ENCODE measurements at places on chromosomes 16 and 17. TPM values are rescaled to one million over a fixed set of nuclear protein-coding genes. Genes with fewer than 3 reads are reported as not detected.

GRCh38 chr17:64418506-64419339 lies 28.1 kb upstream of the PECAM1 start:
- no peak for DNase-seq

- no peak for DNase-seq
These were observed 9.1 kb downstream of the CA4 start for GRCh38 chr17:60158751-60159478.

DHX8 gene
- total RNA-seq = 50.1 TPM

- DNase-seq = no peak
These were observed 19.3 kb upstream of the MNT start for GRCh38 chr17:2420176-2420575.

DNA sequence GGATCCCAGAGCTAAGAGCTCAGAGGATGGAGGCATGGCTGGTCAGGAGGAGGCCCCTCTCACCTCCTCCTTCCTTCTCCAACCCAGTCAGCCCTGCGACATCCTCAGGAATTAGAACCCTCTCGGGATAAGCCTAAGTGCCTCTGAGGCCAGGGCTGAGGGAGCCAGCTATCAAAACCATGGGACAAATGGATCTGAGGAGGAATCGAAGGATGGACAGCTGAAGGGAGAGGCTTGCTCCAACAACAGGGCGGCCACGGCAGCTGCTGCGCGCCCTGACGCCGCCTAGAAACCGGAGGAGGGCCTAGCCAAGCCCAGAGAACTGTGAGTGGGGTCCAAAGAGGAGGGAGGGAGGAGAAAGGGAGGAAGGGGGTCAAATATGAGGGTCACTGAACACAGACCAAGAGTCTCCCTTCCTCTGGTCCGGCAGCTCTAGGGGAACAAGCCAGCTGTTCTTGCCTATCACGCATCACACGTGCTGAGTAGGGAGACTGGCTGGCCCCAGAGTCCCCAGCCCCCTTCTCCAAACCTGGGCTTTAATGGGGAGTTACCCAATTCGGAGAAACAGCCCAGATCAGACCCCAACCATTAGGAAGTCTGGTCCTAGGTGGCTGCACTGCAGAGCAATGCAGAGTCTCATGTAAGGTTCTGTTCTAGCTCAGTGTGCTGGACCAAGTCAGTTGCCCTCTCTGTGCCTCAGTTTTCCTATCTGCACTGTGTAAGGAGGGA lies 5.9 kb upstream of the HOXB13 start:
- no peak for DNase-seq

DNA sequence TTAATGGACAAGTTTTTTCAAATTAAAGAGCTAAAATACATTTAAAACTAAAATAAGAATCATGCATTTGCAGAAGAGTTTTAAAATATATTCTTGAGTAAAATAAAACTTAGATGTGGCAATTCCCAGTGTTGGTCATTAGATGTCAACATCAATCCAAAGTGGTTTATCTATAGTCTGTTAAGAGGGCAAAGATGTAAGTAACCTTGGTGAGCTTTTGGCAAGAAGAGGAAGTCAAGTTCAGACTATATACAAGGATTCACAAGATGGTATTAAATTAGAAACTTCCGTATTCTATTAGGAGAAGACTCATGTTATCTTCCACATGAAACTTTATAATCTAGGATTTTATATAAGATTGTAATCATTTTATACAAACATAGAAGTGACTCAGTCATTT lies 73.1 kb downstream of the CEP95 start:
- DNase-seq = no peak

- DNase-seq = no peak
These were observed 8.7 kb upstream of the UBE2G1 start for GRCh38 chr17:4375039-4375748.

EXOC3L1 gene
- 0.86 TPM for total RNA-seq

DNA sequence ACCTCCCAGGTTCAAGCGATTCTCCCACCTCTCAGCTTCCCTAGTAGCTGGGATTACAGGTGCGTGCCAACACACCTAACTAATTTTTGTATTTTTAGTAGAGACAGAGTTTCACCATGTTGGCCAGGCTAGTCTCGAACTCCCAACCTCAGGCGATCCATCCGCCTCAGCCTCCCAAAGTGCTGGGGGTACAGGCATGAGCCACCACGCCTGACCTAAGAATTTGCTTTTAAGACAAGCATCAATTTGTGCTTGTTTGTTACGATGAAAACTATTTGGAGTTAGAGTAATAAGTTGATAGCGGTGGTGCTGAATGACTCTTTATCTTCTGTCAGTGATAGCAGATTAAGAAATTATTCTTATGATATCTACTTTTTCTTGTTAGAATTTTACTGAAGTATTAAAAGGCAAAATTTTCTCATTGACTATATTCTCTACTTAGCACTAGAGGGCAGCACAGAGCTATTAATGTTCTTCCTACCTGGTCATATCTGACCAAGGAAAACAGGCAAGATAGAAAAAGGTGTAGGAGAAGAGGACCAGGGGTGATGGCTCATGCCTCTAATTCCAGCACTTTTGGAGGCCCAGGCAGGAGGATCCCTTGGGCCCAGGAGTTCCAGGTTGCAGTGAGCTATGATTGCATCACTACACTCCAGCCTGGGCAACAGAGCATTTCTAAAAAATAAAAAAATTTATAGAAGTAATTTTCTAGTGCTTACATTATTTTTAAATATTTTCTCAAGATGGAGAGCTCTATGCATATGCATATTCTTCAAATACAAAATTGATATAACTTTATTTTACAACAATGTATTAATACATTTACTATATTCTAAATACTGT lies 24.5 kb downstream of the STXBP4 start:
- DNase-seq = no peak

DNA sequence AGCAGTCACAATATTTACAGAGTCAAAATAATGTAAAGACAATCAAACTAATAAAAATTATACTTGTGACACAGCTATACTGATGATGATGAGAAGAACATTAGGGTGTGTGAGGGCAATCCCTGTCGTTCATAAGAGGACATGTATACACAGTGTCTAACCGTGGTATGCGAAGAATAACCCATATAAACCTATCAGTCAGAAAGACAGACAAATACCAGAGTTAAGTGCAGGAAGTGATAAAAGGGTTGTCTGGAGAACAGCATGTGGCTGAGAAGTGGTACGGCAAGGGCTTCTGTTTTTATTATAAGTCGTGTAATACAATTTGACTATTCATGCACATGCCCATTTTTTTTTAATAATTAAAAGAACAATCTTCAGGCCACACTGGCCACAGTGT lies 46.7 kb downstream of the LMF1 start:
- no peak for DNase-seq

ERI2 gene
- total RNA-seq = 27.7 TPM

- no peak for DNase-seq
These were observed 108.0 kb downstream of the MRTFB start for GRCh38 chr16:14179116-14179515.

GRCh38 chr17:51707216-51707615 lies 446.9 kb downstream of the UTP18 start:
- no peak for DNase-seq

GRCh38 chr17:55632236-55632635 lies 90.4 kb downstream of the TMEM100 start:
- no peak for DNase-seq

CARD14 gene
- total RNA-seq = 6.7 TPM

Measured in type B pancreatic cell (in vitro differentiated cells).